ENCODE measurements at places on chromosomes 3 and 15.
A peak's percentile ranks its signal among the peaks of the same experiment; 100 is the strongest.

DNA sequence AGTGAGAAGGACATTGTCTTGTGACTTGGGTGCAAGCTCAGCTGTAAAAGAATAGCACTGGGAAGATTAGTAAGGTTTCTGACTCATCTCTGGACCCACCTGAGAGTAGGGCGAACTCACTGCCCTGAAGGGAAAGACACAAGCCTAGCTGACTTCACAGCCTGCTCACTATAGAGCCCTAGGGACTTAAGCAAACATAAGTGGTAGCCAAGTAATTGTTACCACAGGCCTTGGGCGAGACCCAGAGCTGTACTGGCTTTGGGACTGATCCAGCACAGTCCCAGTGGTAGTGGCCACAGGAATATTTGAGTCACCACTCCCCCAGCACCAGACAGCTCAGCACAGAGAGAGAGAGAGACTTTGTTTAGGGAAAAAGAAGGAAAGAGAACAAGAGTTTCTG lies 429.9 kb downstream of the TBL1XR1 start:
- DNase-seq: no peak

DNA sequence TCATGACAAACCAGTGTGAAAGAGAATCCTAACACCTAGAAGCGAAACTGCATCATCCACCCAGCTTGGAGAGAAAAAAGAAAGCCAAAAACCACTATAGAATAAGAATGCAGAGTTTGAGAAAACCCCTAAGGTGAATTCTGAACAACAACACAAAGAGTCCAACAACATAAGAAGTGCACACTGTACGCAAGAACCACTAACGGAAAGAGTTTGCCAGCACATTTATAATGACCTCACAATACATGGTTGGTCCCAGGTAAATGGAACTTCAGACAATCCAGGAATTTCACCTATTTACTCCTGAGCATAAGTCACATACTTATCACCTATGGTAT lies 128.3 kb upstream of the BHLHE40 start:
- DNase-seq: no peak

DNA sequence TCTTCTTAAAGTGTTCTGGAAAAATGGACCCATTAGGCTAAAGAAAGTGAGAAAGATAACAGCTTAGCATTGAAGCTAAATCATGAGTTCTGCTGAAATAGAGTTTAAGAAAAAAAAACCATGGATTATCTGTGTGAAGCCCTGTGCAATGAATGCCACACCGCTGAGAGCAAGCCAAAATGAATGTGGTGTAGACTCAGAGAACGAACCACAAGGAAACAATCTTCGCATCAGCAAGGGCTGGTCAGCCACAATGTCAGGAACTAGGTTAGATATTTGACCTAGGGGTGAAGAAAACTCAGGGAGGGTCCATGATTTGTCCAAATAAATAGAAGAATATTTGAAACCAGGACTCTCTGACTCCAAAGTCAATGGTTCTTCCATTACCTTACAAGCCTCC lies 91.4 kb upstream of the MEX3B start:
- DNase-seq: no peak

- DNase-seq: no peak
Measured at GRCh38 chr3:115062009-115062408, 85.1 kb downstream of the ZBTB20 start.

GRCh38 chr3:125116311-125117080 lies 60.7 kb upstream of the HEG1 start:
- DNase-seq: peak; percentile 10

GRCh38 chr15:72281713-72282112 lies 9.4 kb upstream of the PARP6 start:
- DNase-seq: no peak

GRCh38 chr3:189727898-189728297 lies 96.7 kb downstream of the TP63 start:
- no peak for DNase-seq

DNA sequence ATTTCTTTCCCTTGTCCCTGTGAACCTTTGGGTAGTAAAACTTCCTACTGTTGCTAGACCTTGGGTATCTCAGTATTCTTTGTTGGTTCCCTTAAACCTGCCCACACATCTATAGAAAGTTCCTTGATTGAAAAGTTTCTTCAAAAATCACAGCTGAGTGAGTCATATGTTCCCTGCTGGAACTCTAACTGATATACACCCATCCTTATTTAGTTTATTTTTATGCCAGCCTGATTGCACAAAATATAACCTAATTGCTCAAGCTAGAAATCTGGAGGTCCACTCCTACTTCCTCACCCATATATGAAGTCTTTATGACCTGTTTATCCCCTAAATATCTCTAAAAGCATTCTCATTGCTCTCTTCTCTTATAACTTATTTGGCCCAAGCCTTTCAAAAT lies 13.7 kb upstream of the GJD2 start:
- DNase-seq: no peak

DNA sequence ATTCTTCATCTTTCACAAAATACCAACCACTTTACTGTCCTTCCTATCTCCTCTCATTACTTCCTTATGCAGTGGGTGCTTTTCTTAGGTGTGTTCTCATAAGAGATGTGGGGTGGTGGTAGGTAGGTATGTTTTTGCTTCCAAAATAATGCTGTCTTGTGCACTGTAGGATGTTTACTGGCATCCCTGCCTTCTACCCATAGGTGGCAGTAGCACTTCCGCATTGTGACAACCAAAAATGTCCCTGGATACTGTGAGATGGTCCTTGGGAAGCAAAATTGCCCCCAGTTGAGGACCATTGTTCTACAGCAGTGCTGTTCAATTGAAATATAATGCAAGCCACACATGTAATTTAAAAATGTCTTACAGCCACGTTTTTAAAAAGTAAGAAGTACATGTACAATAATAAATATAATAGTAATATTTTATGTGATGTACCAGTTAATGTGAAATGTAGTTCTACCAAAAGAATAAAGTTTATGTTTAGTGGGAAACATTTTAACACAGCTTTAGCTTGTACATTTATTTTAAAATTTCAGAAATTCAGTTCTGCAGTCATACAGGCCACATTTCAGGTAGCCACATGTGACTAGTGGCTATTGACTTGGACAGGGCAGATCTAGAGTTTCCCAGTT lies 75.2 kb downstream of the NEO1 start:
- DNase-seq: peak; percentile 36

GRCh38 chr3:111538111-111538510 lies 3.9 kb upstream of the CD96 start:
- DNase-seq: no peak

DNA sequence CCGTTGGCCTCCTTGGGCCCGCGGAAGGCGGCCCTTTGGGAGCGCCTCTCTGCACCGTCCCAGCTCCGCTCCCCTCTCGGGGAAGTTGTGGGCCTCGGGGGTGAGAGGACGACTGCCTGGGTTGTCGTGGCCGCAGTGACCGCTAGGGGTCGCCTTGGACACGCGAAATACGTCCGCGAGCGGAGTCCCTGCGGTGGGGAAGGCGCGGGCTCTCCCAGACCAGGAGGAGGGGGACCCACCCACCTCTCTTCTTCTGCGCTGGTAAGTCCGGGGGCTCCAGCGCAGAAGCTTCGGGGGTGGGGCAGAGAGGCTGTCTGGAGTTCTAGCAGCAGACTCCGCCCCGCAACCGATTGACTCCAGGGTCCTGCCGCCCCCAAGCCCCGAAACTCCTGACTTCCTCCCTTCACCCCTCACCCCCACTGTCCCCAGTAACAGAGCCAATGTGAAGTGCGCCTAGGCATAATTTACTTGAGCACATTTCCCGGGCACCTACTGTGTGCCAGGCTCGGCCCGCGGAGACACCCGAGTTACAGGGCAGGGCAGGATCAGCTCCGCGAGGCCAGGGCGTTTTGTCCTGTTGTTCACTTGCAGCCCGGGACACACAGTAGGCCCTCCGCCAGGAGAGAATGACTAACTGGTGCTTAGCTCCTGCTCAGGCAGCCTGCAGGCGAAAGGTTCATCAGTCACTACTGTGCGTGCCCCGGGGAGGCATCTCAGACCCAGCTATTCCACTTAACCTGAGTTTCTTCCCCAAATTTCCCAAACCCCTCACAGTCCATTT lies 32.8 kb downstream of the DNASE1L3 start:
- DNase-seq: peak; percentile 15

- no peak for DNase-seq
Measured at GRCh38 chr3:17508180-17508752, 234.2 kb downstream of the TBC1D5 start.

- DNase-seq: no peak
Measured at GRCh38 chr3:71033681-71034220, 549.8 kb downstream of the FOXP1 start.

DNA sequence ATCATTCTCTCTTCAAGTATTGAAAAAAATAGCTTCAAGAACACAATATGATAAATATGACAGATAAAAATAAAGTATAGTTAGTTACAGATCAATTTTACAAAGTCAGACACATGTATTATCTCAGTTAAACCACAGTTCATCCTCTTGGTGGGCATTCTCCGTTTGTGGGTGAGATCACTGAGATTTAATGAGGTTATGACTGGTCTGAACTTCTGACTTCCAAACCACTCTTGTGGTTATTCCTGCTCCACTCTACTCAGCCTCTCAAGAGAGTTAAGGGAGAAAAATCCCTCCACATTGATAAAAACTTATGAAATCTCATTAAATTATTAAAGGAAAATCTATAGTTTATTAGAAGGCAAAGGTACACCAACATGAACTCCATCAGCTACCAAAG lies 229.9 kb upstream of the LRTM1 start:
- no peak for DNase-seq

DNA sequence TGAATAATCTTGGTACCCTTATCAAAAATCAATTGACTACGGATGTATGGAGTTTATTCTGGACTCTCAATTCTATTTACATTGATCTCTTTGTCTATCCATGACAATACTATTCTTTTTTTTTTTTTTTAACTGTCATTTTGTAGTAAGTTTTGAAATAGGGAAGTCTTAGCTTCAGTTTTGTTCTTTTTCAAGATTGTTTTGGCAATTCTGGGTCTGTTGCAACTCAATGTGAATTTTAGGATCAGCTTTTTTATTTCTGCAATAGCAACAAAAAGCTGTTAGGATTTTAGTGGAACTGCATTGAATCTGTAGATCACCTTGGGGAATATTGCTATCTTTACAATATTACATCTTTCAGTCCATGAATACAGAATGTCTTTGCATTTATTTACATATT lies 21.4 kb downstream of the BTLA start:
- DNase-seq: no peak

DNA sequence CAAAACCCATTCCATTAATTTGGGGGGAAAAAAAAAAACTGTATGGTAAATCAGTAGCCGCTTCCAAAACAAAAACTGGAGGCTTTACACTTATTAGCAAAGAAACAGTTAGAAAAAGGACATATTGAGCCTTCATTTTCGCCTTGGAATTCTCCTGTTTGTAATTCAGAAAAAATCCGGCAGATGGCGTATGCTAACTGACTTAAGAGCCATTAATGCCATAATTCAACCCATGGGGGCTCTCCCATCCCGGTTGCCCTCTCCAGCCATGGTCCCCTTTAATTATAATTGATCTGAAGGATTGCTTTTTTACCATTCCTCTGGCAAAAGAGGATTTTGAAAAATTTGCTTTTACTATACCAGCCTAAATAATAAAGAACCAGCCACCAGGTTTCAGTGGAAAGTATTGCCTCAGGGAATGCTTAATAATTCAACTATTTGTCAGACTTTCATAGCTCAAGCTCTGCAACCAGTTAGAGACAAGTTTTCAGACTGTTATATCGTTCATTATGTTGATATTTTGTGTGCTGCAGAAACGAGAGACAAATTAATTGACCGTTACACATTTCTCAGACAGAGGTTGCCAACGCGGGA lies 9.4 kb upstream of the RPL24 start:
- DNase-seq: no peak

DNA sequence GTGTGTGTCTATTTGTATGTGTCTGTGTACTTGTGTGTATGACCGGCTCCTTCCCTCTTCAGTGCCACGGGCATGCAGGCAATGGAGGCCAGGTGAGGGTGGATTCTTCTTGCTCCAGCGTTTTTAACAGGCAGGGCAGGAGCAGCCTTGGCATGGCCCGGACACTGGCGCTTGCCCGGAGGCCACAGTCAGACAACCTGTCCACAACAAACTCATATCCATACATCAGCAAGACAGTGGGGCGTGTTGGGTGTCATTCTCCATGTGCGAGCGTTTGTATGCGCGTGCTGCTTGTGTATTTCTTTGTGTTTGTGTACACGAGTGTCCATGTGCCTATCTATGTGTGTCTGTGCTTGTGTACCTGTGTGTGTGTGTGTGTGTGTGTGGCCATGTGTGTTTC lies 29.8 kb downstream of the PTH1R start:
- no peak for DNase-seq

DNA sequence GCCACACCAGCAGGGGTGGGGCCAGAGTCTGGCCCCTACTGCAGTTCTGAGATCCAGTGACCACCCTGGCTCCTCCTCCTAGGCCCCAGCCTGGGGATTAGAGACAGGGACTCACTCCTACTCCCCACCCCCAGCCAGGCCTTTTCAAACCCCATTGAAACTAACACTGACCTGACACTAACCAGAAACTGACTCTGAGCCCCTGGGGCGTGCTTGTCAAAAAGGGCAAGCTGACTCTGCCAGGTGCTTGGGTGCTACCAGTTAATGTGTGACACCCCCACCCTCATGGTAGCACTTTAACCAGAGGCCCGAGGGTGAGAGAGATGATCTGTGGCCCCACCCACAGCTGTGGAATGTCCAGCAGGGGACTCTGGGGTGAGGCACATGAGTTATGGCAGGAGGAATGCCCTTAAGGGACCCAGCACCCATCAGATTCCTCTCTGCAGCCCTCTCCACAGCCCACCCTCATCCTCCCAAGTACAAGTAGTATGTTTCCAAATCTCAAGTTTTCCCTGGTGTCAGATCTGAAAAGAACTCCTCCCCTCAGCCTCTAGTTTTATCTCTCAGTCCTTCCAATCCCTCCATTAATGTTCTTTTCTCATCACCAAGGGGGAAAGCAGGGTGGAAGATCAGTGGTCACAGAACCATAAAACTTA lies 1.4 kb downstream of the PTH1R start:
- no peak for DNase-seq

- no peak for DNase-seq
Measured at GRCh38 chr3:140420621-140421357, 257.1 kb upstream of the TRIM42 start.

GRCh38 chr3:116281313-116282143 lies 163.8 kb downstream of the LSAMP start:
- no peak for DNase-seq

- no peak for DNase-seq
Measured at GRCh38 chr15:98903377-98904018, 104.1 kb downstream of the PGPEP1L start.

- DNase-seq: no peak
Measured at GRCh38 chr3:51717947-51718346, 11.1 kb downstream of the GRM2 start.

- DNase-seq: no peak
Measured at GRCh38 chr3:40088527-40089170, 220.9 kb upstream of the EIF1B start.

DNA sequence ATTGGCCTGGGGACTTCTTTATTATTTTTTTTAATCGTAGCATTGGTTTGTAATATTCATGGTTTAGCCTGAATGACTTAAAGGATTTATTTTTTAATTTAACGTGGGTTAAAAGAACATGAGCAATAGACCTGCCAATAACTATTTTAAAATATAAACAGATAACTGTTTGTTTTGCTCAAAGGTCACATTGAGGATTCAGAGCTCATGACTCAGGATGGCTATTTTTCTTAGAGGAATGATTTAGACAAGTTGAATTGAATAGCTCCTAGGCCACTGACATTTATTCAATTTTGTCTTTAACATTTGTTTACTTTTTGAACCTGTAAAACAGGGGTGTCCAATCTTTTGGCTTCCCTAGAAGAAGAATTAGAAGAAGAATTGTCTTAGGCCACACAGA lies 68.5 kb downstream of the ITPR1 start:
- no peak for DNase-seq
